Thymus (tissue), 14 donors: ENCODE measurements at places on chromosomes 6 and 20. TPM values are rescaled to one million over a fixed set of nuclear protein-coding genes. Genes with fewer than 3 reads are reported as not detected.

The PBOV1 gene
- polyA plus RNA-seq = not detected

The ZFAND3 gene
- polyA plus RNA-seq = 25.7 TPM

The COL9A3 gene
- 7.0 TPM for polyA plus RNA-seq

The ARMC12 gene
- polyA plus RNA-seq = 26.6 TPM

The ATP6V1G2 gene
- polyA plus RNA-seq = 2.5 TPM

- DNase-seq = no peak
Measured at GRCh38 chr6:101605874-101606273, 212.4 kb downstream of the GRIK2 start.

- DNase-seq = no peak
Measured at GRCh38 chr6:139823099-139823807, 448.8 kb upstream of the CITED2 start.

- DNase-seq = no peak
Measured at GRCh38 chr20:32203356-32204204, 4.0 kb downstream of the PLAGL2 start.

GRCh38 chr6:92329208-92329847 lies 1090.0 kb downstream of the EPHA7 start:
- no peak for DNase-seq

- no peak for DNase-seq
Measured at GRCh38 chr6:158287047-158287446, 25.2 kb upstream of the TULP4 start.

- DNase-seq = no peak
Measured at GRCh38 chr6:1765160-1765903, 155.6 kb downstream of the FOXC1 start.

DNA sequence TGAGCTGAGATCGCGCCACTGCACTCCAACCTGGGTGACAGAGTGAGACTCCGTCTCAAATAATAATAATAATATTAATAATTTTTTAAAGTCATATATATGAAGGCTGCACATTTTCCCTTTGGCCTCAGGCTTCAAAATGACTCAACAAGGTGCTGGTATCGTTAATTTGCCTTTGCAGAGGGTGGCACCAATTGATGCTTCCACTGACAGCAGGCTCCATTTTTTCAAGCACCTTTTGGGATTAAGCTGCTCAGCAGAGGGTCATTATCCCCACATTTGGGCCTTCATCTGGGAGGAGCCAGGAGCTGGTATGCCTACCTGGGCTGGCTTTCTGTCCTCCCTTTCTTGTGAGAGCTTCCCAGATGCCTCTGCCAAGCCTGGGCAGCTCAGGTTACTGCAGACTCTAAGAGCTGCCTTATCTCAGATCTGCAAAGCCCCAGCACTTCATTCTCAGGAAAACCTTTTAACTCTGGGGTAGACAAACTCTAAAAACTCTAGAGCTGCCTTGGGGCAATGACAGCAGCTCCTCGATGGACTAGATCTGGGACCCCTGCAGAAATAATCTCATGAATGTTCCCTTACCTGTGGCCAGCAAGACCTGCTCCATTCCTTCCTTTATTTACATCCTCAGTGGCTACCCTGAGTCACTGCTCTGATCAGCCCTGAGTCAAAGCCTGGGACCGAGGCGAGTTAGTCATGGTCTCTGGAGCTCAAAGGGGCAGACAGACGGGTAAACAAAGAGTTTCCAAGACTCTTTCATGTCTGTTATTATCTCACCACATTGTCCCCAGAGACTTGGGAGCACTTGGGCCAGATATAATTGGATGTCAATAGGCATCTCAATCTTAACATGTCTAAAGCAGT lies 80.0 kb upstream of the EYA2 start:
- no peak for DNase-seq

DNA sequence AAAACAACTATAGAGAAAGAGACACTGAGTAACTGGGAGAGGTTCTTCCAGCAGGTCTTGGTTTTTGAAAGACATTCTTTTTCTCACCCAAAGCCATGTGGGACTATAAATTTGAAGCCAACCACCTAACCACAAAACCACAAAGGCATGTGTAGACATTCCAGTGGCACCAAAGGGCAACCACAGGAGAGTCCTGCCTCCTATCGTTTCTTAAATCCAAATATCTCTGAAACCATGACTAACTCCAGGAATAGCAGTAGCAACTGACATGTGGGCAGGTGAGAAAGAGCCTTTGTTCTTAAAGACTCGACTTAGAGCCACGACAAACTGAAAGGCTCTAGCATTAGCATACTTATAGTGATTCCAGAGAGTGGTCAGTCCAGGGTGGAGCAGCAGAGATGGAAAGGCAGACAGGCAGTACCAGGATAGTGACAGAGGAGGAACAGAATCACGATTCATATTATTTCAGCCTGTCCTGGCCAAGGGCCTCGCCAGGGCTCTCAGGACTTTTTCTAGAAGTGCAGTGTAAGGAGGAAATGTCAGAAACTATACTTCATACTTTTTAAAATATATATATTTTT lies 9.4 kb upstream of the COL9A1 start:
- DNase-seq = no peak
